ENCODE measurements at places on chromosomes 11 and 22.

DNA sequence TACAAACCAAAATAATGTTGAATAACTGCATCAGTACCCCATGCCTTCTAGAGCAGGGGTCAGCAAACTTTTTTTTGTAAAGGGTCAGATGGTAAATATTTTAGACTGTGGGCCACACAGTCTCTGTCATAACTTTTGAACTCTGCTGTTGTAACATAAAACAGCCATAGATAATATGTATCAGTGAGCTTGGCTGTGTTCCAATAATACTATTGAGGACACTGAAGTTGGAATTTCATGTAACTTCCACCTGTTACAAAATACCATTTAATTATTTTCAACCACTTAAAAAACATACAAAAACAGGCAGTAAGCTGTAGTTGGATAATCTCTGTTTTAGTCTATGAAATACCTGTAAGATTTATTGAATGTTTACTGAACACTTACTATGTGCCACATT lies 55.2 kb downstream of the PICALM start:
- DNase-seq, result no peak

GRCh38 chr11:561148-562003 lies 606 bp downstream of the RASSF7 start:
- DNase-seq, result peak; percentile 10

DNA sequence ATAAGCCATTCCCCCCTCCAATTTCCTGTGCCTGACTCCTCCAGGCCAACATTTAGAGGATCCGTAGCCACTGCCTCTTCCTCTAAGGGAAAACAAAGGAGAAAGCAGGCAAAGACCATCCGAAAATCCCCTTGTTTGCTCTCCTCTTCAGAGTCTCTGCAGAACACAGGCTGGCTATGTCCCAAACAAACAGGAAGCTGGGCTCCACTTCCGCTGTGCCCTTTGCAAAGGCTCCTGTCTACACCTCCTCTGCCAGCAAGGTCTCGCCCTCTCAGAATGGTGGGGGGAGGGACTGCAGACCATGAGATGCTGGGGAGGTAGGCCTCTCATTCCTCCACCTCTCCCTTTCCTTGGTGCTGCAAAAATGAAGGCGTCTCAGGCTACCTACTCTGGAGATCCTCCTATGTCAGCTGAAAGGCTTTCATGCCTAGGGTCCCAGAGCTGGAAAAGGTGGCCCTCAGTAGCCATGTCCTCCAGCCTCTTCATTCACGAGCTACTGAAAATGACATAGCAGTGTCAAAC lies 596.2 kb downstream of the BUD13 start:
- no peak for DNase-seq

DNA sequence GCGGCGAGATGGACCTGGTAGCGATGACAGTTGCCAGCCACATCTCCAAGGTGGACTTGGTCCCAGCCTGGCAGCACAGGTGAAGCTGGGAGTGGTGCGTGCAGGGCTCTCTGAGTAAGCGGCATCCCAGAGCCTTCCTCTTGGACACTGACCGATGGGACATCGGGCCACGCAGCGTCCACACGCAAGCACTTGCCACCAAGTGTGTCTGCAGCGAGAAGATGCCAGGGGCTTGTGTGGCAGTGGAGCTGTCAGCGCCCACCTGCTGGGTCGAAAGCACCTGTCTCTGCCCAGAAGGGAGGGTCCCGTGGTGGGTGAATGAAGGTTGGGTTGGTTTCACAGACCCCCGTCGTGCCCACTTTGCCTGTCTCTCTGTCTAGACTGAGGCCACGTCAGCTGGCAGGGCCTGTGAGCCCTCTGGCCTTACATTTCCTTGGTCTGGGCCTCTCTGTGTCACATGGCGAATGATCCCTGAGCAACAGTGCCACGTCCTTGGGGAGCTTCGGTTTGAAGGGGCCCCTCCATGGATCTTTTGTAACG lies 50.8 kb upstream of the SMIM38 start:
- no peak for DNase-seq

DNA sequence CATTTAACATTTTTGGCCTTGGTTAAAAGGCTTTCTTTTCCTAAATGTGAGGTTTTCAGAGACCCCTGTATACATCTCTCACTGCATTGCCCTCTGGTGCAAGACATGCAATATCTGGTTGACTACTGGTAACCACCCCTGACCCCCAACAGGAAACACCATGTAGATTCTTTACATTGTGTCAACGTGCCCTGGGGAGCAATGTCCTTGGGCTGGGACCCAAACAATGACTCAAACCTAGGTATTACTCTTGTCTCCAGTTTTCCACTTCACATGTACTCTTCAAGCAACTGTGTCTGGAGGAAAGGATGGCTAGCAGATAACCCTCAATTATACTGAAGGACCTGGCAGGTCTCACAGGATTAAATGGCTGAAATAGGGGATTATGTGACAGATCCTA lies 1.1 kb upstream of the GPR83 start:
- no peak for DNase-seq

- DNase-seq, result no peak
Measured at GRCh38 chr22:47259990-47260389, 497.5 kb downstream of the TBC1D22A start.

DNA sequence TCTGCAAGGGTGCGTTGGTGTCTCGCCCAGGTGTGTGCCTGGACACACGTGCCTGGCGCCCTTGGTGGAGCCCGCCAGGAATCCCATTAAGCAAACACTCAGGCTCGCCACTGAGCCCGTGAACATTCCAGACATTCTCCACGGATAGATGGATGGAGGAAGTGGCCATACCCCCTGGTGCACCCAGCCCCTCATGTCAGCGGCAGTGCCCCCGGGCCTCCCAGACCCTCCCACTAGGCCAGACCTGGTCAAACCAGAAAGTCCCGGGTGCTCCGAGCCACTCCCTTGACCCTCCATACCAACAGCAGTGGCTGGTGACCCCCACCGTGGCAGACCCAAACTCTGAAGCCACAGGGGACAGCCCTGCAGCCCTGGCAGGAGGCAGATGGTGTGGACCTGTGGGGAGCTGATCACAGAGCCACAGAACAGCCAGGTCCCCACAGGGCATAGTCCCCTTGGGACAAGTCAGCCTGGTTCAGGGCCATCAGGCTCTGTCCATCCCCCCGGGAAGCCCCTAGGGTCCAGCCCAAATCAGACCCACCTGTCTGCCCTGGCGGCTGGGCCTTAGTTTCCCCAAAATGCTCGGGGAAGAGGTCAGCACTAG lies 1.9 kb downstream of the EPS8L2 start:
- DNase-seq, result no peak

DNA sequence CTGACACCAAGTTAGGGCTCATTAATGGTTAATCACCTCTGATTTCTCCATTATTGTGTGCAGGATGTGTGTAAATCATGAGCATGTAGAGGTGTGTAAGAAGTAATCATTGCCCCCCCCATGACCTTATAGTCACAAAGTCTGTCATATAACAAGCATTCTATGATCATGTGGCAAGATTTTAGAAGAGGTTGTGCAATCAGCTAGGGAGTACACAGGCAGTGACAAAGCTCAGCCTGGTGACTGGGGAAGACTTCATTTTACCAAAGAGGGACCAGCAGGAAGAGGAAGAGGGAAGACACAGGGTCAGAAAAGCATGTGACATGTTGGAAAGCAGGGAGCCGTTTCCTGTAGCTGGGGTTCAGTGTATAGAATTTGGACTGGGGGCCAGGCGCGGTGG lies 176.5 kb upstream of the LARGE1 start:
- no peak for DNase-seq

DNA sequence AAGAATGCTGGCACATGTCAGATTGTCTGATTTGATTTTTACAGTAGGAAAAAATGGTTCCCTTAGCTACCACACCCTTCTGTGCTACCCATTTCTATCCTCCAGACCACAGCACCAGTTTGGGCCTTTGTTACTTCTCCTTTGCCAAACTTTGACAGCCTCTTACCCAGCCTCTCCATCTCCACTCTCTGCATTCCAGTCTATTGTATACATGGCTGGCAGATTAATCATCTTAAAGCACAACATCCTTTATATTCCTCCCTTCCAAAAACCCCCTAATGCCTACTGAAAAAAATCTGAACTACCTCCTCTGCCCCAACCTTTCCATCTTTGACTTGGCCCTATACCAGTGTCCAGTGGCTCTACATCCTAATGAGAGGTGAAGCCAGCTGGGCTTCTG lies 10.8 kb upstream of the PANX1 start:
- no peak for DNase-seq

DNA sequence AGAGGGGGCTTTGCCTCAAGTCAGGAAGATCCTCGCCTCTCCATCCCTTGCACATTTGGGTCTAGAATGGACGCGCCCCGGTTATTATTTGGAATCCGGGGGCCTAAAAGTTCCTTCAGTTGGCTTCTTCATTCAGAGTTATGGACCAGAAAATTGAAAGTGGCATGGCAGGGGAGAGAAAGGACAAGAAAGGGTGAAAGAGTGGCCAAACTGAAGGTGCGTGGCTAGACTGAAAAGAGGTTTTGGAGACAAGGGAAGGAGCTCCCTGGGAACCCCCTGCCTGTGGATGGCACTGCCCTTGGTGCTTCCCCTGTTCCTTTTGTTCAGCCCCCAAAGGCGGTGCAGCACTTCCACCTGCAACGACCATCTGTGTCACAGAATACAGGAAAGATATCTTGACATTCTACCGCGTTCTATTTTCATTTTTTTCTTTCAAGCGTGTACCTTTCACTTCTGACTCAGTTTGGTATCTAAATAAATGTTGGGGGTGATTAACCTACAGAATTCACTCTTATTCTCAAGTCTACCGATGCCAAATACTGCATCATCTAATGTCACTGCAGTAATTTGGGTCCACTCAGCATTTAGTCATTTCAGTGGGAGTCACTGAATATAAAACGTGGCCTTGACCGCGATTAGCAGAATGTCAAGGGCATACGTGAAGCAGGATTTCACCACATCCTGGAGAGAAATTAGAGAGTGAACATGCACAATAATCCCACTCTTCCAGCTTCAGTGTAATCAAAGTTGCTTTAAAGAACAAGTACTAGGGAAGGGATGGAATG lies 88.1 kb upstream of the ARHGAP32 start:
- no peak for DNase-seq

DNA sequence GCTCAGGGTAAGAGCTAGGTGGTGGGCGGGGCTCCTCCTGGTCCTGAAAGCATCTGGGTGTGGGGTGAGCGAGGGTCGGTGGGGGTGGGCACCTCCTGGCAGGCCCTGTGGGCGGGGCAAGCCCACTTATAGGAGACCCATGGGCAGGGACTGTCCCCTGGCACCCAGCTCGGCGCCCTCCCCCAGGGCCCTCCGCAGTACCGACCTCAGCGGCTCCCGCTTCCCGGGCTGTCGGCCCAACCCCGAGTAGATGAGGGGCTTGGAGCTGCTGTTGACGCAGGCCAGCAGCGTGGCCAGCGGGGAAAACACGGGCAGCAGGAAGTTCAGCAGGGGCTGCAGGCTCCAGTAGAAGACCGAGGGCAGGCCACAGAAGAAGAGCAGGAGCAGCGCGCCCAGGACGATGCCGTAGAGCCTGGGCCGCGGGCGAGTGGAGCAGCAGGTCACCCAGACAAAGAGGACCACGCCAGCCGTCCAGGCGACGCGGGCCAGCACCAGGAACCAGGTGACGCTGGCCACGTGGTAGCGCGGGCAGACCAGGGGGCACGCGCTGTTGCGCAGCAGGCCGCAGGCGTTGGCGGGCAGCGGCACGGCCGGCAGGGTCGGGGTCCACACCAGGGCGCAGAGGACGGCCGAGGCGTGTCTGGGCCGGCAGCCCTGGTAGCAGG lies 663 bp downstream of the MRGPRG start:
- DNase-seq, result no peak

- DNase-seq, result peak; percentile 78
Measured at GRCh38 chr11:23509023-23509422, 648.7 kb upstream of the CCDC179 start.

DNA sequence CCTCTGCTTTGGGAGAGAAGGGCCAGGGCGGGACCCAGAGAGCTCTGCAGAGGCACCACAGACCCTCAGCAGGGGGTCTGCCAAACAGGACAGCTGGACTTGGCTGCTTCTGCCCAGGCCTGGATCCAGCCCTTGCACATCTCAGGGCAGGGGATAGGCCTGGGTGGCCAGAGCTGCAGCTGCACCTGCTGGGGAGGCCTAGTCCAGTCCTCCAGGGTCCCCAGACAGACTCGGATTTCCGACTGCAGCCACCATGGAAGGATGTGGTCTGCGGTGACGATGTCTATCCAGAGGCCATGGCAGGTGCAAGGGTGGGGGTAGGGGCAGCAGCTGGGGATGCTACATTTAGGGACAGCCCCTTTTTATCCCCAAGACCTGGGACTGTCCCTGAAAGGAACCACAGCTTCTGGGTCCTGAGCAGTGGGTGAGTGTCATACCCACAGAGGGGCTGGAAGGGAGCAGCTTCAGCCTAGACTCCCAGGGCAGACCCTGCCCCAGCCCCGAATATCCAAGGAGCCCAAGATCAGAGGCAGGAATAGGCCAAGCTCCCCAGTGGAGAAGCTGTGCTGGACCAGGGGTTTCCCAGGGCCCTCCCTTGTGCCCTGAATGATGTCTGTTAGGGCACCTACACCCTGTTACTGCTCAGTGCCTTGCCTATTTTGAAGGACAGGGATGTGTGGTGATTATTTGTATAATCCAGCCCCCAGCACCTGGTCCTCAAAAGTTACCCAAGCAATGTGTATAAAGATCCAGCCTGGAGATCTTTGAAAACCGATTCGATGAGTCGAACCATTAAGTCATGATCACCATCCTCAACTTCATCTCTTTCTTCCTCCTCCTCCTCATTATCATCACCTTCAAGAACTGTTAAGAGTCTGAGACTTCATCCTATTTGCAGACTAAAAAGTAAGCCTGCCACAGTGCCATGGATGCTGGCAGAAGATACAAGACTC lies 2.5 kb upstream of the IGLL5 start:
- DNase-seq, result peak; percentile 8

DNA sequence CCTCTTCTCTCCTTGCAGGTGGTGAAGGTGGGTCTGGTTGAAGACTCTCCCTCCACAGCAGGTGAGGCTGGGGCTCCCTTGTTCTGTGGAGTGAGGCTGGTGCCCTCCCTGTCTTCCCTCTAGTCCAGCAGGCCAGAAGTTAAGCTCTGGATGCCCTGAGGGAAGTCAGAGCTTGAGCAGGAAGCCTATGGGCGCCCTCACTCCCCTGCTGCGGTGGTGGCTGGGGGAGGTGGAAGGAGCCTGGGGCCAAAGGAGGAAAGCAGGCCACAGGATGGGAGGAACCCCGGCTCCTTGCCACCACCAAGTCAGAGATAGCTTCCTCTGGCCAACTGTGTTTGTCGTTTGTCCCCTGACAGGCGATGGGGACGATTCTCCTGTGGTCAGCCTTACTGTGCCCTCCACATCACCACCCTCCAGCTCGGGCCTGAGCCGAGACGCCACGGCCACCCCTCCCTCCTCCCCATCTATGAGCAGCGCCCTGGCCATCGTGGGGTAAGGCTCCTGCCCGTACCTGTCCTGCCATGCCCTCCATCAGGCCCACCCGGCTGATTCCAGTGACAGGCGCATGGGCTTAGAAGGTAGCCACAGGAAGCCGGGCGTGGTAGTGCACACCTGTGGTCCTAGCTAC lies 29.5 kb upstream of the RAB1B start:
- no peak for DNase-seq

- DNase-seq, result peak; percentile 37
Measured at GRCh38 chr11:30328681-30329080, 5.8 kb downstream of the ARL14EP start.

GRCh38 chr11:1307998-1308742 lies 1.3 kb downstream of the TOLLIP start:
- no peak for DNase-seq

GRCh38 chr22:50009765-50010675 lies 2.5 kb downstream of the IL17REL start:
- DNase-seq, result no peak
